Psoas muscle (tissue), 8 donors: ENCODE measurements at places on chromosomes 11 and 22.
A peak's percentile ranks its signal among the peaks of the same experiment; 100 is the strongest.

DNA sequence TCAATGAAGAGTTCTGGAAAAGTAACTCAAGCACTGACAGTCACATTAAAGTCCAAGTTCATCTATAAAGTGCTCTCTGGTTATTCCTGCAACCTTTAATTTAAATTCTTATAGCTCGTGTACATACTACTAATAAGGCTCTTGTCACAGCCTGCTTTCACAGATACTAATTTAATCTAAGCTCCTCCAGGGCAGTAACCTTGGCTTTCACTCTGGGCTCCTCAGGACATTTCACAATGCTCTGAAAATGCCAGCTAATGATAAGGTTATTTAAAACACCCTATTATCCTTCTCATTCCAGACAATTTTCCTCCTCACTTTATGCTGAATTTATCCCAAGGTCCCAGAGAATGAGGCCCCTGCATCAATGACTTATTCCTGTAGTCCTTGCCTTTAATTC lies 242.7 kb upstream of the CCDC90B start:
- no peaks in the 10 kb centered on the region for H3K27me3 ChIP-seq
- DNase-seq, result no peak
- no peak overlapping the region for H3K4me3 ChIP-seq

GRCh38 chr11:118398791-118399559 lies 2.4 kb upstream of the ATP5MG start:
- H3K27ac ChIP-seq, result no peak overlapping the region
- no peaks in the 10 kb centered on the region for H3K27me3 ChIP-seq
- H3K4me3 ChIP-seq, result no peak overlapping the region
- H3K36me3 ChIP-seq, result peaks cover 47% of the 10 kb centered on the region
- H3K4me1 ChIP-seq, result peaks cover 15% of the 10 kb centered on the region
- DNase-seq, result no peak

DNA sequence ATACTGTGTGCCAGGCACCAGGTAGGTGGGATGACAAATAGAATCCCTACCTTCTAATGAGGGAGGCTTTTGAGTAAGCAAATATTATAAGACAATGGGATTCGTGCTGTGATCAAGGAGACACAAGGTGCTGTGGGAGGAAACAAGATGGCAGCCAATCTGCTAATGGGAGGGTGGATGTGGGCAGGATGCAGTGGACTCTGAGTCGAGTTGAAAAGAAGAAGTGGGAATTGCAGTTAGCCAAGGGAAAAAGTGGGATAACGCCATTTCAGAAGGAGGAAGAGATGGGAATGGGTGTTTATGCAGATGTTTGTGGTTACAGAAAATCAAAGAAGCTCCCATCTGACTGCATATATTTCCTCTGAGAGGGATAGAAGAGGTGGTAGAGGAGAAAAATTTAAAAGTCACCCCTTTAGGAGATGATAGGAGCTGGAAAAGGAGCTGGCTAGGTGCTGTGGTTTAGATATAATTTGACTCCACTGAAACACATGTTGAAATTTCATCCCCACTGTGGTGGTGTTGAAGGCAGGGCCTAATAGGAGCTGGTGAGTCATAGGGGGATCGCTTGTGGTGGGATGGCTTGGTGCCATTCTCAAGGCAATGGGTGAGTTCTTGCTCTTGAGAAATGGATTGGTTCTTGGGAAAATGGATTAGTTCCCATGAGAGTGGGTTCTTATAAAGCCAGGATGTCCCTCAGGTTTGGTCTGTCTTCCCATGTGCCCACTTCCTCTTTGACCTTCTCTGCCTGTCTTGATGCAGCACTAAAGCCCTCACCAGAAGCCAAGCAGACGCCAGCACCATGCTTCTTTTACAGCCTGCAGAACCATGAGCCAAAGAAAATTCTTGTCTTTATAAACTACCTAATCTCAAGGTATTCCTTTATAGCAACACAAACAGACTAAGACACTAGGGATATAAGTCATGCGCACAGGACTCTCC lies 30.0 kb upstream of the POU2AF1 start:
- no peak overlapping the region for H3K27ac ChIP-seq
- no peak overlapping the region for H3K4me3 ChIP-seq
- H3K27me3 ChIP-seq, result peaks cover 2% of the 10 kb centered on the region
- H3K36me3 ChIP-seq, result no peaks in the 10 kb centered on the region
- no peak for DNase-seq
- peaks cover 10% of the 10 kb centered on the region for H3K4me1 ChIP-seq

GRCh38 chr11:56659755-56660154 lies 3.7 kb upstream of the OR5AR1 start:
- H3K36me3 ChIP-seq, result no peaks in the 10 kb centered on the region
- no peak for DNase-seq
- no peaks in the 10 kb centered on the region for H3K4me1 ChIP-seq
- H3K27me3 ChIP-seq, result no peaks in the 10 kb centered on the region
- no peak overlapping the region for H3K4me3 ChIP-seq
- no peak overlapping the region for H3K27ac ChIP-seq

DNA sequence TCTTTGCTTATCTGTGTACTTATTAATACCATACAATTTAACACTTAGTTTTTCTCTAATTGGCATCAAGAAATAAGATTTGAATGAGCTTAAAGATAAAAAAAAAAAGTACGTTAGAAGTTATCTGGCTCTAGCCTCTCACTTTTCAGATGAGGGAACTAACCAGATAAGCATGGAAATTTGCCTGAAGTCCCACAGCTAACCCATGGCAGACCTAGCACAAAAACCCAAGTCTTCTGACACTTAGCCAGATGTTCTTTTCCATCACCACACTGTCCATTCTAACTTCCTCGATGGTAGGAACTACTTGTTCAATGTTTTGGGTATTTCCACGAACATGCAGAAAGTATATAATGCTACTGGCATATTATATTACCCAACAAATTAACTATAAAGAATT lies 7.4 kb upstream of the SOX6 start:
- DNase-seq, result no peak
- peaks cover 22% of the 10 kb centered on the region for H3K4me1 ChIP-seq
- no peak overlapping the region for H3K4me3 ChIP-seq
- peak overlapping the region; percentile 47 for H3K27ac ChIP-seq
- H3K27me3 ChIP-seq, result no peaks in the 10 kb centered on the region

GRCh38 chr11:131682373-131683015 lies 312.1 kb downstream of the NTM start:
- H3K4me3 ChIP-seq, result no peak overlapping the region
- no peaks in the 10 kb centered on the region for H3K27me3 ChIP-seq
- H3K36me3 ChIP-seq, result no peaks in the 10 kb centered on the region
- H3K27ac ChIP-seq, result no peak overlapping the region
- no peak for DNase-seq
